ENCODE measurements at places on chromosomes 6 and 20. TPM values are rescaled to one million over a fixed set of nuclear protein-coding genes. Genes with fewer than 3 reads are reported as not detected.
A peak's percentile ranks its signal among the peaks of the same experiment; 100 is the strongest.

DNA sequence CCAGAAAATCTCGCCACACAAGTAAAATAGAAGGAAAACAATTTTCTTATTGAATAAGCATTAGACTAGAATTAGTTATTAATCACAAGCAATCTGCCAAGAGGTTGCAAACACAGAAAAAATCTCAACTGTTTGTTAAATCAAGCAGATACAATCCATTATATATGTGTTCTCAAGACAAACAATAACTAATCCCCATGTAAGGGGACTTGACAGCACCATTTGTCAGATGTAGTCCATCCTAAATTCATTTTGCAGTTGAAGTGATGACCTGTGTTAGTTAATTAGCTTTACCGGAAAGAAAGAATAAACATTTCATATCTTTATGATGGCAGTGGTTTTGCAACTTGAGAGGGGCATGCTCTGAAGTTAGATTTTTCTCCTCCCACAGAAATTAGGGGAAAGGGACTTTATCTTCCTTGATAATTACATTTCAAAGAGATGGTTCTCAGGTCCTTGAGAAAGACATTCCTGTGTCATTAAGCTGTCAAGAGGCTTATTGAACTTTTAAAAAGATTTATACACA is 1588.0 kb downstream of the GRIK2 start:
- no peak for DNase-seq

GRCh38 chr20:25320035-25320800 is 70.4 kb downstream of the ABHD12 start:
- DNase-seq: no peak

- no peak for DNase-seq
Observed at GRCh38 chr6:22248513-22249308, 48.1 kb downstream of the PRL start.

DNA sequence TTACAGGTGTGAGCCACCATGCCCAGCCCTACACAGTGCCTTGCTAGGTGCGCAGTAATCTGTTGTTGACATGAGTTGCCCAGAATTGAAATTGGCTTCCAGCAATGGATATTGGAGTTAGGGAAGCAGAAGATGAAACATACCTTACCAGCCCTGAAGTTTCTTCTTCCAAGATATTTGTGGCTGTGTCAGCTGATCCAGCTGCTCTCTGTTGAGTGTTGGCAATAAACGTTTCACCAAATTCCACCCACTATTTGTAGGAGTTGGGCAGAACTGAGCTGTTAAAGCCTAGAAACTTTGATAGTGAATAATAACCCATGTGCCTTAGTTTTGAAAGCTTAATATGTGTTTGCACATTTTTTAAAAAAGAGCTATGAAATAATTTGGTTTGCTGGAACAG is 218.2 kb upstream of the SNX9 start:
- DNase-seq: no peak

- peak; percentile 34 for DNase-seq
Observed at GRCh38 chr6:149127212-149127611, 190.3 kb upstream of the TAB2 start.

Gene PTCHD4
- 1.2 TPM for total RNA-seq

DNA sequence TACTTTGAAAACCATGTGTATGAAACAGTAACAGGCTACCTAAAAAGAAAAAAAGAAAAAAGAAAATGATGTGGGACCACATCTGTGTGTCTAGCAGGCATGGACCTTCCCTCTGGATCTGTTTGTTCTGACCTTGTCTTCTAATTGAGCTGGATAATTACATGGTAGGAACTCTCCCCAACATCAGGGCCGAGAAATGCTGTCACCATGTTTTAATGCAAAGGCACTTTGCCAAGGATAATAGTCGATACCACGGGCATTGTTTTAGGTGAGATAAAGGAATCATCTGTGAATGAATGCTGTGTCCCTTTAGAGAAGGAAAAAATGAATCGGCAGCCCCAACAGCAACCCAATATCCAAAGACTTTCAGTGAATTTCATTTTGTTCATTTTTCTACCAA is 149.1 kb downstream of the ZDHHC14 start:
- no peak for DNase-seq

DNA sequence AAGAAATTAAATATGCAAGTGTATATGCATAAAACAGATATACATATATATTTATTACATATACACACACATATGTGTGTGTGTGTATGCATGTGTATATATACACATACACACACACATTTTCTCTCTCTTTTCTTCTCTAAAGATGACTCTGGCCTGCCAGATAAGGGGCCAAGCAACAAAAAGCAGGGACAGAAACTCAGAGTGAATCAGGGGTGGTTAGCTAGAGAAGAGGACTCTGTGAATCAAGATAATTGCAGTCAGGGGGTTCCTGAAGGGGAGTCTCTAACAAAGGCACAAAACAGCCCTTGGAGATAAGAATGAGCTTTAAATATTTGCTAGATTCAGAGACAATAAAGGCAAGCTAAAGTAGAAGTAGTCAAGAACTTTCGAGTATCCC is 650.5 kb downstream of the UTRN start:
- no peak for DNase-seq

Measured in mammary epithelial cell (primary cell).